Activated CD4-positive, alpha-beta T cell treated with anti-CD3 and anti-CD28 coated beads for 36 hours (primary cell): ENCODE measurements at places on chromosomes 12 and 14. TPM values are rescaled to one million over a fixed set of nuclear protein-coding genes. Genes with fewer than 3 reads are reported as not detected.

GRCh38 chr14:87799400-87799799 lies 193.6 kb downstream of the GALC start:
- H3K36me3 ChIP-seq: no peaks in the 10 kb centered on the region
- DNase-seq: no peak
- no peaks in the 10 kb centered on the region for H3K4me1 ChIP-seq
- H3K4me3 ChIP-seq: no peak overlapping the region

Gene ACAD10
- 27.5 TPM for total RNA-seq

GRCh38 chr12:82596483-82596882 lies 90.2 kb upstream of the TMTC2 start:
- H3K27me3 ChIP-seq: no peaks in the 10 kb centered on the region
- no peak overlapping the region for H3K4me3 ChIP-seq
- no peak for DNase-seq
- H3K4me1 ChIP-seq: no peaks in the 10 kb centered on the region
- no peaks in the 10 kb centered on the region for H3K36me3 ChIP-seq
- H3K27ac ChIP-seq: no peak overlapping the region

- no peaks in the 10 kb centered on the region for H3K36me3 ChIP-seq
- H3K27me3 ChIP-seq: peaks cover 5% of the 10 kb centered on the region
- no peaks in the 10 kb centered on the region for H3K4me1 ChIP-seq
- DNase-seq: no peak
- no peak overlapping the region for H3K27ac ChIP-seq
Measured at GRCh38 chr12:80195074-80195726, 95.9 kb downstream of the OTOGL start.

Gene CSRP2
- 2.0 TPM for total RNA-seq

- H3K36me3 ChIP-seq: no peaks in the 10 kb centered on the region
- no peaks in the 10 kb centered on the region for H3K4me1 ChIP-seq
- H3K4me3 ChIP-seq: no peak overlapping the region
- H3K27ac ChIP-seq: no peak overlapping the region
Measured at GRCh38 chr12:127306604-127307215, 960.3 kb upstream of the TMEM132C start.

Gene LRRC10
- total RNA-seq: not detected

DNA sequence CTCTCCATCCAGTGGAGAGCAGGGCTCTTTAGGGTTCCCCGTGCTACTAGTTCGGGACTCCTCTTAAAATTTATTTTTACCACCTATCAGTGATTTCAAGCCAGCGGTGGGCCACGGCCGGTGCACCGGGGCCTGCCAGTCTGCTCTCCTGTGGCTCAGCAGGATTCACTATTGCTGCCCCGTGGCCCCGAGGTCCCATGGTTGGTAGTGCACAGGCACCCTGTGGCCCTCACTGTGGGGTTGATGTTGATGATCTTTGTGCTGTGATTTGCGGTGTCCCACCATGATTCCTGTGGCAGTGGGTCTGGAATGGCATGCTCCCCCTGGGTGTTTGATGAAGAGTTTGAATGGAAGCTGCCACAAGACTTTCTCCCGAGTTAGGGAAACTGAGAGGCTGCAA lies 12.6 kb upstream of the MEG3 start:
- no peaks in the 10 kb centered on the region for H3K4me1 ChIP-seq
- no peak overlapping the region for H3K4me3 ChIP-seq
- H3K27me3 ChIP-seq: peaks cover 16% of the 10 kb centered on the region
- H3K36me3 ChIP-seq: no peaks in the 10 kb centered on the region
- no peak for DNase-seq

Gene TAS2R10
- not detected for total RNA-seq

- no peak overlapping the region for H3K27ac ChIP-seq
- H3K36me3 ChIP-seq: no peaks in the 10 kb centered on the region
- H3K4me1 ChIP-seq: no peaks in the 10 kb centered on the region
- no peak for DNase-seq
Measured at GRCh38 chr14:78968265-78968664, 798.1 kb downstream of the NRXN3 start.

GRCh38 chr14:97298736-97299135 lies 501.6 kb downstream of the VRK1 start:
- H3K4me3 ChIP-seq: no peak overlapping the region
- H3K27ac ChIP-seq: no peak overlapping the region
- H3K36me3 ChIP-seq: no peaks in the 10 kb centered on the region
- H3K27me3 ChIP-seq: peaks cover 2% of the 10 kb centered on the region
- H3K4me1 ChIP-seq: peaks cover 6% of the 10 kb centered on the region

Gene MAP3K9
- 5.2 TPM for total RNA-seq

DNA sequence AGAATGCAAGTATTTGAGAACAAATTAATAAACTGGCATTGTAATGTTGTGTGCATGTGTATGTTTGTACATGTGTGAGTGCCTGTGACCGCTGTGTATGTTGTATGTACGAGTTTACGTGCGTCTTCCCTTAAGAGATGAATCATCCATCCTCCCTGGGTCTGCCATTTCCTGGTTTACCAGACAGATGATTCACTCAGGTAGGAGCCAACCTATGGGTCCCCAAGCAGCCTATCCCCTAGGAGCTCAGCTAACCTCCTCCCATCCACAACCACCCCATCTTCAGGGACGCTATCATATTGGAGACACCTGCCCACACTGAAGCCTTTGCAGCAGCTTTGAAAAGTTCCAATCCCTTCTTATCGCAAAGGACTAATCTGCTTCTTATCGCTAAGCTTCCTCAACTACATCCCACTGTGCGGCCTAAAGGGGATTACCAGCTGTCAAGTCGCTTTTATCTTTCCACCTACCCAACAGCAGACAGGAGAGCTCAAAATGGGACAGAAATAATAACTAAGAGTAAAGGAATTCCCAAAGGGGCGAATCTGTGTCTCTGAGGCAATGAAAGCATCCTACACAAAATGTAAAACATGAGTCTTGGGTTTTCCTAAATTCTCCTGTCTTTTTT lies 81.5 kb upstream of the TMCC3 start:
- H3K36me3 ChIP-seq: no peaks in the 10 kb centered on the region
- no peak for DNase-seq
- H3K4me1 ChIP-seq: no peaks in the 10 kb centered on the region
- H3K4me3 ChIP-seq: no peak overlapping the region
- no peak overlapping the region for H3K27ac ChIP-seq

DNA sequence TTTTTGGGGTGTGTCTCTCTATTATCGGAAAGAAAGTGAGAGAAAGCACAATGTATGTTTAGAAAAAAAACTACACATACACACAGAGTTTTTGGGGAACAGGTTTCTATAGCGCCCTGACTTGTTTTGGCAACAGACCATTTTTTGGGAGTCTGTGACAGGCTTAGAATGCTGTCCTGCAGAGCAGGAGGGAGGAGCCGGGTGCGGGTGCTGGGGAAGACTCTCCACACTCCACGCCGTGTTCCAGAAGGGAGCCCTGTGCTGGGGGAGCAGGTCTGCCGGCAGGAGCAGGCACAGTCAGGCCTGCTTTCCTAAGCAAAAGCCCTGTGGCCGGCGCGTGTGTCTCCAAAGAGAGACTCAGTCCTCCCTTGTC lies 26.5 kb downstream of the CD9 start:
- no peak for DNase-seq
- H3K36me3 ChIP-seq: no peaks in the 10 kb centered on the region
- H3K27me3 ChIP-seq: no peaks in the 10 kb centered on the region
- H3K27ac ChIP-seq: no peak overlapping the region

- H3K27me3 ChIP-seq: peaks cover 2% of the 10 kb centered on the region
- H3K27ac ChIP-seq: no peak overlapping the region
- H3K4me1 ChIP-seq: peaks cover 3% of the 10 kb centered on the region
- no peaks in the 10 kb centered on the region for H3K36me3 ChIP-seq
Measured at GRCh38 chr12:65537978-65538377, 259.5 kb downstream of the MSRB3 start.

GRCh38 chr12:45718306-45718705 lies 11.2 kb upstream of the ARID2 start:
- H3K36me3 ChIP-seq: peaks cover 12% of the 10 kb centered on the region
- H3K27ac ChIP-seq: no peak overlapping the region
- H3K4me1 ChIP-seq: peaks cover 53% of the 10 kb centered on the region
- no peaks in the 10 kb centered on the region for H3K27me3 ChIP-seq
- no peak overlapping the region for H3K4me3 ChIP-seq

Gene FOXM1
- 92.3 TPM for total RNA-seq

DNA sequence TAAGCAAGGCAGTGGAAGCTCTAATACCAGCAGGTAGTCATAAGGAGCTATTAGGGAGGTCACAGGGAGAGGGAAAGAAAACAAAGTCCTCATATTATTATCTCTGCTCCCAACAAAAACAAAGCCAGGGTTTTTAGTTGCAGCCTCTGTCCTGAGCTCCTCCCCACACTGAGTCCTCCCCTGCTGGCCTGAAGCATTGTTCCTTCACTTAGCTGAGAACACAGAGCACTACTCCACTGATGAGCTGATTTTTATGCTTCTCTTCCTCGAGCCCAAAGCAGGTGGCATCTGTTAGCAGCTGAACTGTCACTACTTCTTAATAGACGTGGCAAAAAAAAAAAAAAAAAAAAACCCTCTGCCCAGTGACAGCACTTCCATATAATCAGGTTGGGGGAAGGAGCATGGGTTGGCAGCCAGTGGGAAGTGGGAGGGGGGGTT lies 10.5 kb upstream of the STAC3 start:
- no peak overlapping the region for H3K27ac ChIP-seq
- no peak for DNase-seq
- peaks cover 36% of the 10 kb centered on the region for H3K36me3 ChIP-seq
- H3K4me1 ChIP-seq: peaks cover 3% of the 10 kb centered on the region
- no peak overlapping the region for H3K4me3 ChIP-seq
- H3K27me3 ChIP-seq: no peaks in the 10 kb centered on the region

Gene SSTR1
- total RNA-seq: not detected

- no peaks in the 10 kb centered on the region for H3K27me3 ChIP-seq
- H3K4me1 ChIP-seq: peaks cover 93% of the 10 kb centered on the region
- peaks cover 58% of the 10 kb centered on the region for H3K36me3 ChIP-seq
- no peak for DNase-seq
- peak overlapping the region; percentile 67 for H3K4me3 ChIP-seq
- peak overlapping the region; percentile 95 for H3K27ac ChIP-seq
Measured at GRCh38 chr14:99231161-99231849, 40.7 kb downstream of the BCL11B start.

GRCh38 chr14:93320489-93320888 lies 12.3 kb downstream of the BTBD7 start:
- peaks cover 16% of the 10 kb centered on the region for H3K36me3 ChIP-seq
- no peak overlapping the region for H3K4me3 ChIP-seq
- peaks cover 40% of the 10 kb centered on the region for H3K4me1 ChIP-seq
- DNase-seq: no peak
- no peak overlapping the region for H3K27ac ChIP-seq

DNA sequence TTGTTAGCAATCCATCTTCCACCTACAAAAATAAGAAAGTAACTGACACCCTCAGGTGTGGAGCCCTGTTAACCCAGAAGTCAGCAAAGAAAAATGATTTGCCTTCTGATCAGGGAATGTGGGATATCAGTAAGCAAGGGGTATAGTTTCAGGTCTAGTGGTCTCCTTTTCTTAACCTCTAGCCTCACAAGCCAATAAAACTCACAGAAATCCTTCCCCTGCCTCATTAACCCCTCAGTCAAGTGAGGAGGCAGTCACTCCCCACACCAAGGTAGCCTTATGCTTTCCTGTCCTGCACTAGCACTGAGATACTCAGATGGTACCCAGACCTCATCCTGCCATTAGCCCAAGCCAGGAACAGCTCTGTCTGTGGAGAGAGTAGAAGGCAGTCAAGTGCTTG lies 103.4 kb upstream of the VASH1 start:
- peaks cover 17% of the 10 kb centered on the region for H3K27me3 ChIP-seq
- H3K27ac ChIP-seq: no peak overlapping the region
- no peak for DNase-seq
- no peaks in the 10 kb centered on the region for H3K36me3 ChIP-seq

- no peaks in the 10 kb centered on the region for H3K36me3 ChIP-seq
- H3K4me3 ChIP-seq: no peak overlapping the region
- DNase-seq: no peak
- no peaks in the 10 kb centered on the region for H3K27me3 ChIP-seq
Measured at GRCh38 chr14:27190296-27190695, 592.5 kb upstream of the NOVA1 start.

GRCh38 chr12:16300122-16300521 lies 22.6 kb upstream of the SLC15A5 start:
- no peak for DNase-seq

GRCh38 chr12:74431801-74432200 lies 105.8 kb upstream of the ATXN7L3B start:
- H3K27me3 ChIP-seq: no peaks in the 10 kb centered on the region
- no peak overlapping the region for H3K27ac ChIP-seq
- no peak overlapping the region for H3K4me3 ChIP-seq
- H3K4me1 ChIP-seq: no peaks in the 10 kb centered on the region

- no peak for DNase-seq
- peaks cover 39% of the 10 kb centered on the region for H3K4me1 ChIP-seq
- H3K27ac ChIP-seq: peak overlapping the region; percentile 64
Measured at GRCh38 chr12:96271469-96272199, 77.5 kb downstream of the ELK3 start.

Gene DTX1
- total RNA-seq: 12.0 TPM

DNA sequence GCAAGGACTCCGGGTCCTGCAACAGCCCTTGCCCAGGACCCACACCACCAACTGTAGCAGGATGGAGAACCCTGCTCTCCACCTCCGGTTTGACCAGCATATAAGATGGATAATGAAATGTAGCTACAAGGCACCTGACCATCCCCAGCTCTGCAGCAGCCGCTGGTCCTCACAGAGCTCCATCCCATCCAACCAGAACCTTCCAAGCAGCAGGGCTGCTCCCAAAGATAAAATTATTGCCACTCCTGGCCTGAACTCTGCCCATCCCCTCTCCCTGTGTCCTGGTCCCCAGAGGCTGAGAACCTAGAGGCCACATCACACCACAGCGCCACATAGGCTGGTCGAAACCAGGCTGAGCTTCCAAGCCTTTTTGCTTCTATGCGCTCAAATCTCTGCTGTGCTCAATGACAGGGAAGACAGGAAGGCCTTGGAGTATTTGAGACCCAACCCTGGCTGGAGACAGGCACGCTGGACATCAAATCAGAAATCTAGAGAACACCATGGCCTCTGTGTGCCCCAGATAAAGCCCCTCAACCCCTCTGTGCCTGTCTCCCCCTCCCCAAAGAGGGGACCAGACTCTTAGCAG lies 4.2 kb downstream of the CDK2AP1 start:
- no peaks in the 10 kb centered on the region for H3K27me3 ChIP-seq
- no peak overlapping the region for H3K4me3 ChIP-seq
- peaks cover 23% of the 10 kb centered on the region for H3K4me1 ChIP-seq
- no peak for DNase-seq

DNA sequence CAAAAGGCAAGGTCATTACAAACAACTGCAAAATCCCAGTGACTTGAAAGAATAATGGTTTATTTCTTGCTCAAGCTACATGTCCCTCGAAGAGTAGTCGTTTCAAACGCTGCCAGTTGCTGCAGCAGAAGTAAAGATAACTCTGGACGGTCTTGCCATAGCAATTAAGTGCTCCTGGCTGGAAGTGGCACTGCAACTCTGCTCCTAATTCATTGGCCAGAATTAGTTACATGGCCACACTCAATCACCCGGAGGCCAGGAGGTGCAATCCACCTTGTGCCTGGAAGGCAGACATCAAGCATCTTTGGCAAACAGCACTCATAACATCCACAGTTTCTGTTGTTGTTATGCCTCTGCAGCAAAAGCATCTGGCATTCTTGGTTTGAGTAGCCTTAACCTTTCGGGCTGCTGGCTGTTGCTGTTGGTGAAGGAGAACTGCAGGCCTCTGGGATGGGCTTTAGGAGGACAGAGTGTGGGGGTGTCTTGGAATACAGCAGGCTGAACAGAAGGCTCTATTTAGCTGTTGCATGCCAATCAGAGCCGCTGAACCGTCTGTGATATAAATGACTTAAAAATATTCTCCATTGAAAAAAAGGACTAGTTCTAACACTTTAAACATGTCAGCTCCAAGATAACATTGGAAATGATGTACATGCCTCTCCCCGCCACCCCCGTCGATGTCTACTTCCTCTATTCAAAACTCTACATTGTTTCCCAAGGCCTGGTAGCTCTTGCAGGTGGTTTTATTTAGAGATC lies 123.5 kb upstream of the DYRK2 start:
- H3K36me3 ChIP-seq: no peaks in the 10 kb centered on the region
- no peak overlapping the region for H3K27ac ChIP-seq
- no peak for DNase-seq
- peaks cover 2% of the 10 kb centered on the region for H3K4me1 ChIP-seq
